Kidney capillary endothelial cell (primary cell): ENCODE measurements at places on chromosomes 3 and 15.

GRCh38 chr3:179852142-179852905 lies 184.4 kb downstream of the PEX5L start:
- peak; percentile 10 for DNase-seq

GRCh38 chr3:126285369-126285768 lies 71.8 kb downstream of the KLF15 start:
- DNase-seq: no peak

DNA sequence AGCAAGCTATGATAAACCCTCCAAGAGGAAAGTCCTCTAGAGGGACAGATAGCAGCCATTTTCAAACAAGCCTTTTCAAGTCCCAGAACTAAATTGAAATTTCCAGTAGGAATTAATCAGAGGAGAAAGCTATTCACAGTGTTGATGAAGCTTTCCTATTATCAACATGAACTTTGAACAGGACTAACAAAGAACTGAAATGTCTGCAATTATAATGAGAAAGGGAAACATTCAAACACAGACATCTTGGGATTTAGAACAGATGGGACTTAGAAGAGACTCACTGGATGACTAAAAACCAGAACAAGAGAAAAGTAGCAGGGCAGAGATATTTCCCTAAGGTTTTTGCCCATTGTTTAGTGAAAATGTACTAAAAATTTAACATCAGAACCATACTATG lies 622.1 kb upstream of the UBE2E2 start:
- DNase-seq: no peak

DNA sequence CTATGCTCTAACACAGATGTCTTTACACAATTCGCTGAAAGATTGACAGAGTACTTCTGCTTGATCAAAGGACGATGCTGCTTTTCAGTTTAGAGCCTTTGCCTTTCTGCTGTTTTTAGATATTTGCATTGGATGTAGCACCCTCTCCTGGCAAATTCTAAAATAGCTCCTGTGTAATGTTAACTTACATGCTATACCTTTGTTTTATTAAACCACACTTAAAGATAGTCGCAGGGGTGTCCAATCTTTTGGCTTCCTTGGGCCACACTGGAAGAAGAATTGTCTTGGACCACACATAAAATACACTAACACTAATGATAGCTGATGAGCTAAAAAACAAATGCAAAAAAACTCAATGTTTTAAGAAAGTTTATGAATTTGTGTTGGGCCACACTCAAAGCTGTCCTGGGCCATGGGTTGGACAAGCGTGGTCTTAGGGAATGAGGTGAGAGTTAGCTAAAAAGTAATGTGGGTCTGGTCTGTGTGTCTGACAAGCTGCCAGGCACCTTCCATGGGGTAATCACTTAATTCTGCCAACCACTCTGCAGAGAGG lies 62.9 kb downstream of the ATG7 start:
- peak; percentile 71 for DNase-seq

- no peak for DNase-seq
Observed at GRCh38 chr3:153422314-153422713, 260.3 kb downstream of the RAP2B start.

DNA sequence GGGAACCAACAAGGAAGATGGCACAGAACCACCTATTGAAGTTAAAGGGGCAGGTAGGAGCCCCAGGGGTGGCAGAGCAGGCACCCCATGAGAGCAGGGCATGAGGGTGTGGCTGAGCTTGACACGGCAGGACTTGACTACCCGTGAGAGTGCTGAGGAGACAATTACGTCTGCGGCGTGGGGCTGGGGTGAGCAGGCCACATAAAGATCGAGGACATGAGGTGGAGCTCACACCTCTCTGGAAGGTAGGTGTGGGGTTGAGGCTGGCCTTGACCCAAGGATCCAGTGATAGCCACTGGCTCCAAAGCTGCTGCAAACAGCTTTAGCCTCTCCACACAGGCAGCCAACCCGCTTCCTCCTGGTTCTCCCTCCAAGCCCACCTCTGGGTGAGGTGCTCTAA lies 64.5 kb downstream of the PCSK6 start:
- DNase-seq: no peak

GRCh38 chr15:58666957-58667356 lies 82.5 kb downstream of the ADAM10 start:
- DNase-seq: peak; percentile 26

- no peak for DNase-seq
Observed at GRCh38 chr3:188310270-188310710, 156.3 kb downstream of the LPP start.

DNA sequence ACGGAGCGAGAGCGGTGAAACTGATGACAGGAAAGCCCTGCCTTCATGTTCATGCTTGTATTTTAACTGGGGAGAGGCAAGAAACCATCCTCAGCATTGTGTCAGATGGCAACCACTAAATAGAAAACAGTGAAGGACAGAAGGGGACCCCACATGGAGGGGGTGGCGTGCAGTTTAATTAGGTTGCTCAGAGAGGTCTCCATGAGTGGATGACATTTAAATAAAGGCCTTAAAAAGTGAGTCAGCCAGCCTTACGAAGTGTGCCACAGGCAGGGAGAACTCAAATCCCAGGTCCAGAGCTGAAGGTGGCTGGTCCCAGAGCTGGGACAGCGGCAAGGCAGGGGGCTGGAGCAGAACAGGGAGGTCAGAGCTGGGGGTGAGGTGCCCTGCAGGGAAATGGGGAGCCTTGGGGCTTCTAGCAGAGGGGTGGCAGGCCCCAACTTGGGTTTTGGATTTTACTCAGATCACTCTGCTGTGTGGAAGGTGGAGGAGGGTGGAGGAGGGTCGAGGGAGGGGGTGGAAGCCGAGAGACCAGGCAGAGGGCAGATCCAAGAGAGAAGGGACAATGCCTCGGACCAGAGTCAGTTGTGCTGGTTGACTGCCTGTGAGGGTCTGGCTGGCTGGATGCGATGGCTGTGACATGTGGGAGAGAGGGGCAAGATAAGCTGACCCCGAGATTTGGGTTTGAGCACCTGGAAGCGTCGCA lies 73.7 kb downstream of the KLF13 start:
- no peak for DNase-seq

- DNase-seq: no peak
Observed at GRCh38 chr15:99726333-99726732, 6.9 kb downstream of the LYSMD4 start.

GRCh38 chr3:95781598-95781997 lies 1032.8 kb upstream of the EPHA6 start:
- no peak for DNase-seq

GRCh38 chr3:185024966-185025365 lies 127.9 kb downstream of the C3orf70 start:
- DNase-seq: no peak

- no peak for DNase-seq
Observed at GRCh38 chr3:134486577-134487041, 752 bp downstream of the CEP63 start.

DNA sequence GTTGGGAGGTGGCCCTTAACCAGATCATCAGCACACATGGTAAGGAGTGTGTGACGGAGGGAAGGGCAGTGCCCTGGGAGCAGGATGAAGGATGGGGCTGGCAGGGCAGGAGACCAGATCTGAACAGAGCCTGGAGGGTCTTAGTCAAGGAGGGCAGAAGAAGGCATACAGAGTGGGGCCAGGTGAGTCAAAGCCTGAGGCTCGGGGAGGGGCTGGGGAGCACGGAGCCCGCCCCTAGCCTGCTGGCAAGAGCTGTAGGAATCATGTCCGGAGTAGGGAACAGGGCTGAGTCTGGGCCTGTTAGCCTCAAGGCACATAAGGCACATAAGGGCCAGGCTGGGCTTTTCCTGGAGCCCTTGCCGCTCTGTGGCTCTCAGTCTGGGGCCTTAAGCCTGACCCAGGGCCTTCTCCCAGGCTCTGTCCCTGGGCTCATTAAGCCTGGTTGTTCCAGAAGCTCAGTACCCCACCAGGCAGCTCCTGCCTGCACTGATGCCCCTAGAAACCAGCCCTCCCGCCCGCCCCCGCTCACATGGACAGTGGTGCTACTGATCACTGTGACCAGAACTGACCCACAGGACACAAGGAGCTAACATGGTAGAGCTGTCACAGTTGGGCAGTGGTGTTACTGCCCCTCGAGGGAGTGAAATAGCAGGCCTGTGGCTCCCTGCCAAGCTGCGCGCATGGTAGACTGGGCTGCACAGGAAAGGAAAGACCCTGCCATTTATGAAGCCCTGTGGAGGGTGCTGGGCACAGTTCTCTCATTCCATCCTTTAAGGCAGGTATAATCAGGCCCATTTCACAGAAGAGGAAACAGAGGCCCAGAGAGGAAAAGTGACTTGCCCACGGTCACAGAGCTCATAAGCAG lies 14.6 kb downstream of the ISG20 start:
- DNase-seq: no peak

DNA sequence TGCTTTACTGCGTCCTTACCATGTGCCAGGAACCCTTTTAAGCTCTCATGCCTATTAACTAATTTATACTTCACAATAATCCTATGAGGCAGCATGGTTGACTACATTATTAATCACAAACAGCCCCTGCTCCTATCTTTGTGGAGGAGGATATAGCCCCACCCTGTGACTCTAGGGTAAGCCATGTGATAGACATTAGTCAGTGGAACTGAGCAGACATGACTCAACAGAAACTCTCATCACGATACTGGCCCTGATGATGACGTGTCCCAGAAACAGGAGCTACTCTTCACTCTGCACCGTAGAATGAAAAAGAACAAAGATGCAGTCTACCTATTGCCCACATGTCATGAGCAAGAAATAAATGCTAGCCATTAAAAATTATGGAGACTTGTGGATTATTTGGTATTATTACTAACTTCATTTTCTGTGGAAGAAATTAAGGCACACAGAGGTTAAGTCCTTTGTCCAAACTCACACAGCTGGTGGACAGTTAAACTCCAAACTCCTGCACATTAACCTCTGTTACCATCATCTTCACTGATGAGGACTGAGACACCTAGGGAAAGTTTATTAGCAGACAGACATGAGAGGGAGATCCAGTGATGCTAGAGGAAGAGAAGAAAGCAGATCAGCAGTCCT lies 51.2 kb downstream of the CFAP20DC start:
- peak; percentile 93 for DNase-seq

- no peak for DNase-seq
Observed at GRCh38 chr3:139597947-139598346, 58.4 kb upstream of the RBP1 start.
